ENCODE measurements at places on chromosomes 2 and 18.

DNA sequence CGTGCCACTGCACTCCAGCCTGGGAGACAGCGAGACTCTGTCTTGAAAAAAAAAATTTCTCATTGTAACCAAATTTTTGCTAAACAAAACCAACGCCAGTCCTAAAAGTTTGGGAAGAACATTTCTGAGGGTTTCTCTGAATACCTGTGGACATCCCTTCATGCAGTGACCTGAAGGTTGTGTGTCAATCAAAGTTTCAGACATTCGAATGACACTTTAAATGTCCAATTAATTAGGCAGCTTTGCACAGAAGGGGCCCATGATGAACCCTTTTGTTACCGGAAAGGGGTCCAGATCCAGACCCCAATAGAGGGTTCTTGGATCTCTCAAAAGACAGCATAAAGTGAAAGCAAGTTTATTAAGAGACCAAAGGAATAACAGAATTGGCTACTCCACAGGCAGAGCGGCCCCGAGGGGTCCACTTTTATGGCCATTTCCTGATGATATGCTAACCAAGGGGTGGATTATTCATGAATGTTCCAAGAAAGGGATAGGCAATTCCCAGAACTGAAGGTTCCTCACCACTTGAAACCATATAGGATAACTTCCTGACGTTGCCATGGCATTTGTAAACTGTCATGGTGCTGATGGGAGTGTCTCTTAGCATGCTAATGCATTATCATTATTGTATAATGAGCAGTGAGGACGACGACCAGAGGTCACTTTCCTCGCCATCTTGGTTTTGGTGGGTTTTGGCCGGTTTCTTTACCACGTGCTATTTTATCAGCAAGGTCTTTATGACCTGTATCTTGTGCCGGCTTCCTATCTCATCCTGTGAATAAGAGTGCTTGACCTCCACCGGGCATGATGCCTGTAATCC lies 27.5 kb upstream of the HPCAL1 start:
- no peak for DNase-seq

DNA sequence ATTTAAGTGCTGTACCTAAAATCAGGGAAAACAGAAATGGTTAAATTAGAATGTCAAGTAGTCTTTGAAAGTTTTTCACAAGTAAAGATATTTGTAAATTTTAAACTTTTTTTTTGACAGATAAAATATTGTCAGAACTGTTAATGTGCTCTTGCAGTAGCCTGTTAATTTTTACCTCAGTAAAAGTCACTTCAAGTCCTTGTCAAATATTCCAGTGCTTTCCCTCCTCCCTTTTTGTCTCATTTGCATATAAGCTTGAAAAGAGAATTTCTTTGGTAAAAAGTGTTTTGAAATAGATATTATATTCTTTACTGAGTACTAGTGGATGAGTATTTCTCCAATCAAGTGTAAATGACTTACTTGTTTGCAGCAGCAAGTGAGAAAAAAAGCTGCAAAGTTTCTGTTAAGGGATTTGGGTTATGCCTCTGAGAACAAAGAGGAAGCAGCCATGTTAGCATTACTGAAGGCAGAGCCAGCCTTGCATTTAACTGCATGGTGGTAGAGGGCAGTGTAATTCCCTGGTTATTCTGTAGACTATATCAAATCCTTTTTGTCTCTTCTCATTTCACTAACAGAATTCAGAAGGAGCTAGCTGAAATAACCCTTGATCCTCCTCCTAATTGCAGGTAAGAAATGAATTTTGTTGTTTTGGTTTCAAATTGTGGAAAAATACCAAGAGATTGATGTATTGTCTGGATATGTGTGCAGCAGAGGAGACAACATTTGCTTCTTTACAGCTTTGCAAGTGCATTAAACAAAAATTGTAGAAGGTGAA lies 3.2 kb downstream of the UBE2E3 start:
- DNase-seq: no peak

DNA sequence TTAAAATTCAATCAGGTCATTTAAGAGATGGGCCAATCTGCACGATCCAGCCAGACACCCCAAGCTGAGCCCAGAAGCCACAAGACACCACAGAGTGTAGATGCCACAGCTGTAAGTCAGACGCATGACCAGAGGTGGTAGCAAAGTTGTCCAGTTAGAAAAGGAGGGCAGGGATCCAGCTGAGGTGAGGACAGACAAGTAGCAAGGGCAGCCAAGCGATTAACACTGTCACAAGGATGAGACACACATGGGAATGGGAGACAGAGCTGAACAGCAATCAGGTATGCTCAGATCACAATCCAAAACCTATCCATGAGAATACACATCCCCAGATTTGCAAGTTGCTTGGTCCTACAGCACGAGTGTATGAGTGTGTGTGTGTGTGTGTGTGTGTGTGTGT lies 143.4 kb upstream of the STK17B start:
- DNase-seq: no peak

DNA sequence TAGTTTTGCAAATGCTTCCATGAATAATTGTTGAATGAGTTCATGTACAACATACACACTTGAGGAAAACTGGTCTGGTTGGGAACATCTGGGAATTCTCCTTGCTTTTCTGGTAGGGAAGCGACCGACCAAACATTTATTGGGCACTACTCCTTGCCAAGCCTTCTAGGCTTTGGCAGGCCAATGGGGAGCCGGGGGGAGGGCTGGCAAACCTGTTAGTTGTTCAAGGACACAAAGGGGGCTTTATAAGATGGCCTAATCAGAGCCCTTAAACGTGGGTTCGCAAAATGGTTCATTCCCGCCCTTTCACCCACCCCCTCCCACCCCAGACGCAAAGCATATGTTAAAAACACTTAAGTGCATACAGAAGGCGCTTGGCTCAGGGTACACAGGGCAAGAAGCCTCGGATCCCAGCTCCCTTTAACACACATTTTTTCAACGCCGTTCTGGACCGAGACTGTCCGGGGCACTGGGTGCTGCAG lies 844 bp upstream of the VSNL1 start:
- DNase-seq: no peak

DNA sequence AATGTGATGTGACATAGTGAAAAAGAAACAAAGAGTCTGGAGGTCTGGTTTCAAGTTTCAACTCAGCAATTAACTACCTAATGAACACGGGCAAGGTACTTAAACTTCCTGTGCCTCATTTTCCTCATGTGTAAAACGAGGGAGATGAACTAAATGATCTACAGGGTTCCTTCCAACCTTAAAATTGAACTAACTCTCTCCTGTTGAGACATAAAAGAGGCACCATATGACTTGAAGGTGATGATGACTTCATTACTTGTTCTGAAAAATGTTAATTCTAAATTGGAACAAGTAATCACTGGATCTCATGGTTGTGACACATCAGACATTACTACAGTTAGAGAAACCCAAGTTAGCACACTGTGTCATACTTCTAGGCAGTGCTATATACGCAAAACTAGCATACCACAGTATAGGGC lies 8.9 kb upstream of the REL start:
- no peak for DNase-seq

GRCh38 chr2:102355526-102356380 lies at the start of gene IL18R1:
Gene IL18R1, plus strand, starts transcription at chr2:102355796. Its CDS starts 6,865 bp downstream, at chr2:102362661.
- DNase-seq: peak; percentile 50

GRCh38 chr2:218035463-218036100 lies 32.8 kb upstream of the TNS1 start:
- DNase-seq: no peak

- DNase-seq: no peak
These were observed 10.9 kb downstream of the GNLY start for GRCh38 chr2:85704800-85705679.

GRCh38 chr18:37481072-37481471 lies 84.5 kb downstream of the CELF4 start:
- DNase-seq: no peak

DNA sequence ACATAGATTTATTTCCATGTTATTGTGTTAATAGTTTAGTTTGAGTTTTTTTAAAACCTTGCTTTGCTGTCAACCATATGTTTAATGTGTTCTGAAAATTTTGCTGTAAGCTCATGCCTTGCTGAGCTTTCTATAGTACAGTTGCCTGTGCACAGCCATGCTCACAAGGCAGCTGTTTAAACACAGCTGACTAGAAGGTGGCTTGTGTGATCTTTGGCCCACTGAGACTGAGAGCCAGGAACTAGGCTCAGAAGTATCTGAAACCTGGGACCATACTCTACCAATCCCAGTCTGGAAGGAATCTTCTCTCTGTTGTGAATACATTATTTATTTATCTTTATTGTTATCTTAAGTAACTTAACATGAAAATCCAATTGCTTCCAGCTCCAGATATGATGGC lies 350.5 kb downstream of the KIAA1328 start:
- DNase-seq: no peak

- DNase-seq: no peak
These were observed 1.0 kb downstream of the AGAP1 start for GRCh38 chr2:235494716-235495372.

GRCh38 chr18:22579271-22579670 lies 161.6 kb upstream of the CTAGE1 start:
- DNase-seq: no peak

DNA sequence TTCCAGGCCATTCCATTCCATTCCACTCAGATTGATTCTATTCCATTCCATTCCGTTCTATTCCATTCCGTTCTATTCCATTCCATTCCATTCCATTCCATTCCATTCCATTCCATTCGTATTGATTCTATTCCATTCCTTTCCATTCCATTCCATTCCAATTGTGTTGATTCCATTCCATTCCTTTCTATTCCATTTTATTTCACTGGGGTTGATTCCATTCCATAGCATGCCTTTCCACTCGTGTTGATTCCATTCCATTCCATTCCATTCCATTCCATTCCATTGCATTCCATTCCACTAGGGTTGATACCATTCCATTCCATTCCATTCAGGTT lies 1142.3 kb downstream of the RPIA start:
- DNase-seq: no peak

- DNase-seq: no peak
These were observed 68.4 kb downstream of the KIAA2012 start for GRCh38 chr2:202141329-202141947.

DNA sequence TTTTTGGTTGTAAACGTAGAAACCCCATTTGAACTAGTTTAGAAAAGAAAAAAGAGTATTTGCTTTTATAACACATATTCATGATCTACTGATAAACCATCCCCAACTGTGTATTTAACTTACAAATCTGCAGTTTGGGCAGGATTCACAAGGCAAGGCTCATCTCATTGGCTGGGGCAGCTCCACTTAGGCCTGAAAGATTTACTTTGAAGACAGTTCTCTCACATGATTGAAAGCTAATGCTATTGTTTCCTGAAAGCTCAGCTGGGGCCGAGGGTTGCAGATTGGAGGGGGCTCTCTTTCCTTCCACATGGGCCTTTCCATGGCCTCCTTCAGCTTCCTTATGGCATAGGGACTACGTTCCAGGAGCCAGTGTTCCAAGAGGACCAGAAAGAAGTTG lies 47.4 kb downstream of the ARHGAP15 start:
- DNase-seq: no peak

DNA sequence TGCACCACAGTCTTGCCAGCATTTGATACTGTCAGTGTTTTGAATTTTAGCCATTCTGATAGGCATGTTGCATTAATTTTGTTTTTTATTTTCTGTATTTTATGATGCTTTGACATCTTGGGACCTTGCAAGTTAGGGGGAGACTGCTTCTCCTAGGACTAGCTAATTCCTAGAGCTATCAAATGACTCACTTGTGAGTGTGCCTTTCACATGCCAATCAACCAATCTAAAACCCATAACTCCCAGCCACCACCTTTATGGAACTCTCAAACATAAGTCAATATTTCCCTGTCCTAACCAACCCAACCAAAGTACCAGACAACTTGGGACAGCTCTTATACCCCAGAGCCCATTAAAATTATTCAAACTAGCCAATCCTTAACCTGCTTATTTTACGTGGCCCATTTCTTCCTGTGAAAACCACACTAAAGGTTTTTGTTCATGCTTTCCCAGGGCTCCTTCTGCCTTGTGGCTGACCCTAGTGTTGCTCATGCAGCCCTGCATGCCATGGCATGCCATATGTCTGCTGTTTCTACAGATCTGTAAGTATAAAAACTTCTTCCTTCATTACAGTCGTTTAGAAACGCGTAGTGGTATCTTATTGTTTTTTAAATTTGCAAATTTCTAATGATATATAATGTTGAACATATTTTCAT lies 230.1 kb downstream of the GPD2 start:
- DNase-seq: no peak

DNA sequence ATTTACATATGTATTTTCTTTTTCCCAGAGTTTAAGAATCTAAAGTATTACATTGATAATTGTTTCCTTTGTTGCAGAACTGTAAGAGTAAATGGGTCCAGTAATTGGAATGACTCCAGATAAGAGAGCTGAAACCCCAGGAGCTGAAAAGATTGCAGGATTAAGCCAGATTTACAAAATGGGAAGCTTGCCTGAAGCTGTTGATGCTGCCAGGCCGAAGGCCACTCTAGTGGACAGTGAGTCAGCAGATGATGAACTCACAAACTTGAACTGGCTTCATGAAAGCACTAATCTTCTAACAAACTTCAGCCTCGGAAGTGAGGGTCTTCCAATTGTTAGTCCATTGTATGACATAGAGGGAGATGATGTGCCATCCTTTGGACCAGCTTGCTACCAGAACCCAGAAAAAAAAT lies 183.8 kb upstream of the STON1 start:
- no peak for DNase-seq

Data from activated naive CD4-positive, alpha-beta T cell (primary cell).